ENCODE measurements at places on chromosomes 2 and 18. TPM values are rescaled to one million over a fixed set of nuclear protein-coding genes. Genes with fewer than 3 reads are reported as not detected.

Gene POTEJ
- total RNA-seq, result not detected

Gene VIT
- under 0.01 TPM for total RNA-seq

Gene ESPNL
- total RNA-seq, result 1.4 TPM

Gene IL36G
- total RNA-seq, result not detected

Gene ARMC9
- total RNA-seq, result 46.6 TPM

Gene TMEM169
- 0.83 TPM for total RNA-seq

Gene IL1B
- total RNA-seq, result 3.6 TPM

Gene ANKRD53
- 0.54 TPM for total RNA-seq

Gene DARS1
- total RNA-seq, result 136 TPM

Gene FAM237A
- total RNA-seq, result not detected

Gene BABAM2
- total RNA-seq, result 16.7 TPM

Gene FKBP1B
- 10.2 TPM for total RNA-seq

Gene SCN7A
- 0.90 TPM for total RNA-seq

Gene CRYBA2
- not detected for total RNA-seq

Gene TRIP12
- total RNA-seq, result 315 TPM

GRCh38 chr2:167144179-167144898 is 256.1 kb downstream of the XIRP2 start:
- DNase-seq, result peak; percentile 71

- DNase-seq, result no peak
Observed at GRCh38 chr18:50231621-50232020, 34.7 kb downstream of the CFAP53 start.

DNA sequence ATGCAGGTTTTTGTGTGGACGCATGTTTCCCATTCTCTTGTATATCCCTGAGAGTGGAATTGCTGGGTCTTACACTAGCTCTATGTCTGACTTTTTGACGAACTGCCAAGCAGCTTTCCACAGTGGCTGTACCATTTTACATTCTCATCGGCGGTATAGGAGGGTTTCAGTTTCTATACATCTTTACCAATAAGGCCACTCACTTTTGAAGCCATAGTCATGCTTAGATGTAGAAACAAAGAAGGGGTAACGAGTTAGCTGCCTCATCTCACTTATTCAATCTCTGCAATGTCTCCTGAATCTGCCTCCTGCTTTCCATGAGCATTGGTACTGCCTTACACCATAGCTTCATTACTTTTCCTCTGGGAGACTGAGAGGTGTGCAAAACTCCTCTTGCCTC is 47.4 kb downstream of the MMADHC start:
- DNase-seq, result no peak

DNA sequence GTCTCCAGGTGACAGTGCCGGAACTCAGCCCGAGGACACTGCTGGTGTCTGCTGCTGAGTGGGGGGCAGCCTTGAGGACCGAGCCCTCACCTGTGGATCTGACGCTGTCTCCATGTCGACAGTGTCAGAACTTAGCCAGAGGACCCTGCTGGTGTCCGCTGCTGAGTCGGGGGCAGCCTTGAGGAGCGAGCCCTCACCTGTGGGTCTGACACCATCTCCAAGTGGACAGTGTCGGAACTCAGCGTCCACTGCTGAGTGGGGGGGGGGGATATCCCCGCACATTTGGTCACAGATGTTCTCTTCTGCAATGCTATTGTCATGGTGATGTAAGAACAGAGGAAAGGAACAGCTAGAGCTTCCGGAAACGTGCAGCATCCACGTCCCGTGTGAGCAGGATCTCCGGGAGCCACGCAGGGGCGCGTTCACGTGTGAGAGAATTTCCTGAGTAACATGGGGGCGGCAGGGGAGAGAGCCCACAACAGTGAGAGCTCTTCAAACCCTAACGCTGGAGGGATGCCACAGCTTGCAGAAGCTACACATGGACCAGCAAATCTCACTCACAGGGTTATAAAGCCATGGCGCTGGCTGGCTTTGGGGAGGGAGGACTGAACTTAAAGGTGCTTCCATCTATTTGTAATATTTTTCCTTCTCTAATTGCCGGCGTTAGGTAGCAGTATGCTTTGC is 250.7 kb upstream of the SALL3 start:
- DNase-seq, result no peak

GRCh38 chr2:170878505-170878904 is 50.5 kb upstream of the GORASP2 start:
- DNase-seq, result no peak

DNA sequence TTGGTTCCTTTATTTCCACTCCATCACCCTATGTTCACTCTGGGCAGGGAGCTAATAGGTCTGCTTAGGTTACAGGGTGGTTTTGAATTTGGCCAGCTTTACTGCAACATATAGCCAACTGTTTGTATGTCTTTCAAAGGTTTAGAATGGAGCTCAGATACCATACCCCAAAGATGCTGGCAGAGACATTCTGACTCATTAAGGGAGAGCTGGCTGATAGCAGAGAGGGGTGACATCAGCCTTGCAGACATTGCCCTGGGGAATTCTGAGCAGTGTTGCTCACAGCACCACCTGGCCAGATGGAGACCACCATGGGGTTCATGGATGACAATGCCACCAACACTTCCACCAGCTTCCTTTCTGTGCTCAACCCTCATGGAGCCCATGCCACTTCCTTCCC is 2.1 kb downstream of the PROKR1 start:
- DNase-seq, result peak; percentile 24

- no peak for DNase-seq
Observed at GRCh38 chr2:219434718-219435525, at the start of gene SPEG. Gene SPEG, plus strand, starts transcription at chr2:219434843. Its CDS starts 135 bp downstream, at chr2:219434978.

DNA sequence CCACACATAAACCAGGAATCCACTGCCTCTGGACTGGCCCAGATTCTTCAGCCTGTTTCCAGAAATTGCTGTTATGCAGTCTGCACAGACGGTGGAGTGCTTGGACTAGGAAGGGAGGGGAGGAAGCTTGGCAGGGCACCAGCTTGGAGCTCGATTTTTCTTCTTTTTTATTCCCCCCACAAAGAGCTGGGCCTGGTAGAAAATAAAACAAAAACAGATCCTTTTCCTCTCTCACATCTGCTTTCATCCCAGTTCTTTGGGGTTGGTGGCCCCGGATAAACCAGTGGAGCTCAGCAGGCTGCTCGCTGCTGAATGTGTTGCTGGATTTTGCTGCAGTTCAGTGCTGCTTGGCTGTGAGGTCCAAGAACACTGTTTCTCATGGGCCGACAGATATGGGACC is 16.0 kb downstream of the LRRTM1 start:
- DNase-seq, result no peak

GRCh38 chr2:123770996-123771720 is 253.9 kb upstream of the CNTNAP5 start:
- DNase-seq, result no peak

DNA sequence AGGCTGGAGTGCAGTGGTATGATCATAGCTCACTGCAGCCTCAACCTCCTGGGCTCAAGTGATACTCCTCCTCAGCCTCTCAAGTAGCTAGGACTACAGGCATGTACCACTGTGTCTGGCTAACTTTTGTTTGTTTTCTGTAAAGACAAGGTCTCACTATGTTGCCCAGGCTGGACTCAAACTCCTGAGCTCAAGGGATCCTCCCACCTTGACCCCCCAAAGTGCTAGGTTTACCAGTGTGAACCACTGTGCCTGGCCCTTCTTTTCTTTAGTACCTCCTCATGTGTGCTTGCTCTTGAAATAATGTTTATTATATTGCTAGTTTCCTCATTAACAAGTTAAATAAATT is 19.0 kb upstream of the COBLL1 start:
- DNase-seq, result no peak

DNA sequence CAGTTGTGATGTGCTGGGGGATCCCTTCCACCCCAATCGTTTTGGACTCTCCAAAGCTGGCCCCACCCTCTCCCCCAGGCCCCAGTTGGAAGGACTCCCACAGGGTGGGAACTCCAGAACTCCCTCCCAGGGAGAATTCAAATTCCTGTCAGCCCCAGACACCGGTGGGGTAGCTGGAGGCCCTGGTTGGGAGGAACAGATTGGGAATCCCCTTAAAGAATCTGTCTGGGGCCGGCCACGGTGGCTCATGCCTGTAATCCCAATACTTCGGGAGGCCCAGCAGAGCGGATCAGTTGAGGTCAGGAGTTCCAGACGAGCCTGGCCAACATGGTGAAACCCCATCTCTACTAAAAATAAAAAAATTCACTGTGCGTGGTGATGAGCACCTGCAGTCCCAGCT is 155.5 kb downstream of the ANKRD36C start:
- DNase-seq, result no peak

DNA sequence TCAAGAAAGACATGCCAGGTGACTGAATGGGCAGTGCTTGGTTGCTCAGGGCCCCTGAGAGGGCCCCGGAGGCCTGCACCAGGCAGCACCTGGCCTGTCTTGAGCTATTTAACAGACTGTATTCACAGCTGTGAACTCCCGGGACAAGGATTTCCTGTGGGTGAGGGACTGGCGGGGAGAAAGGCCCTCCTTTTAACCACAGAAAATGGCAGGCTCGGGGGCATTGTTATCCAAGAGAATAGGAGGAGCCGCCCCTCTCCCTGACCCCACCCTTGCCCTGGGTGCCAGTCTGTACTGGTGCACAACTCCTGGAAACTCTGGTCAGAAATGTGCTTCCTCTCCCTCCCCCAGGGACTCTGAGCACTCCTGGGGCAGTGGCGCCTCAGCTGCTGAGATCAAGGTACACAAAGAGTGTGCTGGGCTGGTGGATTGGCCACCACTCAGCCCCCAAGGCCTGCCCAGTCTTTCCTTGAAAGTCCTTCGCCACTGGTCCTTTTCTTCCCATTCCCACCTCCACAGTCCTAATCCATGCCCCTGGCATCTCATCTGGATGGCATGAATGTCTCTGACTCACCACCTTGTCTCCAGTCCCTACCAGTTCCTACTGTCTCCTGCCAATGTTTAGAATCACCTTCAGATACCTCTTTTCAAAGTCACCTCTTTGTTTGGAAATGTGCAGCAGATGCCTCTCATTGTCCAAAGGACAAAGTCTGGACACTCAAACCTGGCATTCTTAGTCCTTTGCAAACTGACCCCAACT is 19.6 kb upstream of the EPAS1 start:
- DNase-seq, result no peak

GRCh38 chr2:237092920-237093781 is 7.5 kb downstream of the COPS8 start:
- peak; percentile 85 for DNase-seq

GRCh38 chr2:100036793-100037192 is 105.6 kb downstream of the AFF3 start:
- DNase-seq, result no peak

GRCh38 chr2:225275443-225275842 is 124.1 kb upstream of the NYAP2 start:
- DNase-seq, result no peak

DNA sequence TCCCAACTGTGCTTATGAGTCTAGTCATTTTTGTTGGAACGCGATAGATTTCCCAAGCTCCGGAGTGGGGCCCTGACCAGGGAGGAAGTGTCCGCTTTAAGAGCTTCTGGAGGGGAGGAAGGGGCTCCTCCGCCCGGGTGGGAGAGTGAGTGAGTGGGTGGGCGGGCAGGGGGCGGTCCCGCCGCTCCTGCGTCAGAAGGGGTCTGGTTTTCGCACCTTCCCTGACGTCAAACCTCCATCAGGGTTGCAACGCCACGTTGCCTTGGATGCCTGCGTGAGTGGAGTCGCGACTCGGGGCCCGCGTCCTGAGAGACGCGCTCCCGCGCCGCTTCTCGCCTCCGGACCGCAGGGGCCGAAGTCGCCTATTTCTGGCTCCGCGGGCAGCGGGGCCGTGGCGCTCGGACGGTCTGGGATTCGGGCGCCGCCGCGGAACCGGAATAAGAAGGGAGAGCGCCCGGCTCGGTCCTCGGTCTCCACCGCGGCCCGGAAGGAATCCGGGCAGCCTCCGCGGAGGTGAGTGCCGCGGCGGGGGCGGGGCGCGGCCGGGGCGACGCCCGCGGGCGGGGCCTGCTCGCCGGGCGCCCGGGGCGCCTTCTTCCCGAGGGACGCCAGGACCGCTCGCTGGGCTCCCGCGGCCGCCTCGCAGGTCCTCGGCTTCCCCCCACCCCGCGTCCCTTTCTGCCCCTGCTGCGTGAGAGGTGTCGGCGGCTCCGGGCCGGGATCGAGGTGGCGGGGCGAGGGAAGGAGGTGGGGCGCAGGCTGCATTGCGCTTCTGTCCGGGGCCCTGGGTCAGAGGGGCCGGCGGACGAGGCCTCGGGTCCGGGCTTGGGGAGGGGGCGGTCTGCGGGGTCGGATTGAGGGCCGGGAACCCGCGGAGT is at the start of gene ZDBF2:
TSS of gene ZDBF2 (plus strand) at position 230 of the 878 bp plus-strand sequence. CDS start 7,187 bp downstream, outside the sequence.
- peak; percentile 81 for DNase-seq

GRCh38 chr2:2502201-2502549 is 171.1 kb upstream of the MYT1L start:
- DNase-seq, result no peak

GRCh38 chr2:192044496-192044895 is 150.2 kb downstream of the TMEFF2 start:
- DNase-seq, result no peak

DNA sequence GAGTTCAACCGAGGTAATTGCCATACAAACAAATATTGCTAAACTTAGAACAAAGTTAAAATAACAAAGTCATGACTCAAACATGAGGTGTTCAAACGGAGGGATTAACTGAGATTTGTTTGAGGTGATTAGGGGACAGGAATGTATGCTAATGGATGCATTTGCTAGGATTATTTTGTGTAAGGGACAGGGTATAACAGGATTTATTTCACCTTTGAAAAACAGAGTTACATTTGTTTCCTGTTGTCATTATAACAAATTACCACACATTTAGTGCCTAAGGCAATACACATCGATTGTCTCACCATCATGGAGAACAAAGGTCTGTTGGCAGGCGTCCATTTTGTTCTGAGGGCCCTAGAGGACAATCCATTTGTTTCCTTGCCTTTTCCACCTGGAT is 304.3 kb upstream of the CNTNAP5 start:
- DNase-seq, result no peak

GRCh38 chr2:134361648-134362047 is 107.8 kb downstream of the MGAT5 start:
- no peak for DNase-seq

DNA sequence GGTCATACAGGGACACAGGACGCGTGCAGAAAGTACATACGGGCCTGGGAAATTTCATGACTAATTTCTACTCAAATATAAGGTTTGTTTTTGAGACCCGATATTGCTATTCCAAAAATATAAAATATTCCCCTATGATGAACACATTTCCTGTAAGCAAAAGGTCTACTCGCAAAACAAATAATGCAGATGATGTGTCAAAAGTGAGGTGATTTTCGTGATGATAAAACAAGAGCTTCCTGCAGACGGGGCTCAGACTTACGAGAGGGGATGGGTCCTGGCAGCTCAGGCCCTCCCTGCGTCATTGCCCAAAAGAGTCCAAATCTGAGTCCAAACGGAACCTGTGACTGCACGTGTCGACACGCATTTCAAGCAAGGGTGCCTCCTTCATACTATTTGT is 62.7 kb downstream of the MBP start:
- DNase-seq, result no peak

- DNase-seq, result no peak
Observed at GRCh38 chr2:203704430-203704829, 2.0 kb upstream of the CD28 start.

Measured in IMR-90 (cell line).